Stimulated activated naive CD8-positive, alpha-beta T cell treated with anti-CD3 and anti-CD28 coated beads, Interleukin-15, amount 100 ng/mL, for 72 hours (primary cell): ENCODE measurements at places on chromosomes 6 and 20.

- DNase-seq, result no peak
Measured at GRCh38 chr6:122567034-122567433, 43.2 kb upstream of the PKIB start.

GRCh38 chr6:2028457-2029038 lies 216.9 kb downstream of the GMDS start:
- no peak for DNase-seq

DNA sequence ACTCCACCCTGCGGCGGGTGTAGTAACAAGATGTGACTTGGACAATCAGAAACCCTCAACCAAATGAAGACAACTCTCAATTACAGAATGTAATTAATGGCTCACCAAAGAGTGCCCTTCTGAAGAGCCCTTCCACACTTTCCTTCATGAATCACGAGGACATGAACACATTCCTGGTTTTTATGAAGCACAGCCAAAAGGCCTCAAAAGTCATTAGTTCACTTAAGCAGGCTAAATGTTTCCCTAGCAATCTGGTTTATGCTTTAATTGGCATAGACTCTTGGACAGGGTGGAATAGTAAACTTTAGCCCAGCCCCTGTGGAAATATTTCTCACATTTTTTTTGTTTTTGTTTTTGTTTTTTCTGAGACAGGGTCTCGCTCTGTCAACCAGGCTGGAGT lies 20.5 kb downstream of the CPNE5 start:
- no peak for DNase-seq

GRCh38 chr20:58102744-58103516 lies 125.5 kb downstream of the ANKRD60 start:
- DNase-seq, result peak; percentile 65

DNA sequence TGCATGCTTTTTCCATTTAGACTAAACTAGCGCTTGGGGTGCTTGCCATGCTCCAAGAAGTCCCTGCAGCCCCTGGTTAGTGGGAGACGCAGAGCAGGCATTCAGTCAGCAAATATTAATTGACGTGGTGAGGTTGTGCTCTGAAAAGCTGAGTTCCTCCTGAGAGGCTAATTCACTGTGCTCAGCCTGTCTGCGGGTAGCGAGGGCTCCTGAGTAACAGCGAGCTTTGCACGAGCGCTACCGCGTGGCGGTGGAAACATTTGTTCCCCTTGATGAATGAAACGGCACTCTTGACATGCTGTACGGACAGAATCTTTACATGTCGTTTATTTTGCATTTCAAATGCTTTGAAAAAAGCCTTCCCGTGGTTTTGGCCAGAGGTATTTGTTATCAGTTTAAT lies 170.6 kb upstream of the AGPAT4 start:
- peak; percentile 12 for DNase-seq

DNA sequence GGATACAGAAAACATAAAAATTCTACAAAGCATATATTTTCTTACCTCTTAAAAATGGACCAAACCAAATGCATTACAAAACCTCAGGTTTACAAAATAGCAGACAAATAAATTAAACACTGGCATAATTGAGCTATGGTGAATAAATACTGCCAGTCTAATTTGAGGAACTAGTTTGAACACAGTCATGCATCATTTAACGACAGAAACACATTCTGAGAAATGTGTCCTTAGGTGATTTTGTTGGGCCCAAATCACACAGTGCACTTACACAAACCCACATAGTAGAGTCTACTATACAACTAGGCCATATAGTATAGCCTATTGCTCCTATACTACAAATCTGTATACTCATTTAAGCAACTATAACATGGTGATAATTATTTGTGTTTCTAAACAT lies 215.6 kb downstream of the FOXC1 start:
- no peak for DNase-seq

DNA sequence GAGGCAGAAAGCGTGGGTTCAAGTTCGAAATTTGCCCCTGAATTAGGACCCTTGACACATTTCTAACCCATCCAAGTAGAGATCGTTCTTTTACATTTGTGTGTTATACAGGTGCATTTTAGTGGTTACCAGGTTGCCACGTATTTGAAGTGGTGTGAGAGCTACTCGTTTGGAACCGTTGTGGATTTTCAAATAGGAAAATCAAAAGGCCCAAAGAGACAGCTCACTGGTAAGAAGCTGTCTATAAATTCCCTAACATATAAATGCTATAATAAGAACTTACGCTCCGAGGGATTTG lies 1.6 kb upstream of the REV3L start:
- DNase-seq, result no peak

DNA sequence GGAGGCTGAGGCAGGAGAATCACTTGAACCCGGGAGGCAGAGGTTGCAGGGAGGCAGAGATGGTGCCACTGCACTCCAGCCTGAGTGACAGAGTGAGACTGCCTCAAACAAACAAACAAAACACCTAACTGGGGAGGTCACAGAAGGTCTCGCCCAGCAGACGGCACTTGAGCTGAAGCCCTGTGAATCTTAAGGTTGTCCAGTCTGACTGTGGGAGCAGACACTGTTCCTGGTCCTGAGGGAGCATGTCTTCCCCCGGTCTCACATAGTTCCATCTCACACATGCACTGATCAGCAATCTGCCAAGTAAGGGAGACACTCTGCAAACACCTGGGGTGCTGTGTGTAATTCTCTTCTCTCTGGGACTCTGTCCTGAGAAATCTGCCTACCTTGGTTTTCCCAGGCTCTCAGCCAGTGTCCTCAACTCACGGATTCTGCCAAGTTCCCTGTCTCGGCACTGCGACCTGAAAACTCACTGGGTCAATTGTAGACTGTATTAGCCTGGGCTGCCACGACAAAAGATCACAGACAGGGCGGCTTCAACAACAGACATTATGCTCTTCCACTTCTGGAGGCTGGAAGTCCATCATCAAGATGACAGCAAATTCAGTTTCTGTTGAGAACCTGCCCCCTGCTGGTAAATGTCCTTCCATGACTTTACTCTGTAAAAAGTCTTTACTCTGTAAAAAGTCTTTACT lies 94.3 kb downstream of the JPH2 start:
- peak; percentile 40 for DNase-seq

GRCh38 chr20:48175261-48175660 lies 390.0 kb upstream of the SULF2 start:
- DNase-seq, result no peak

GRCh38 chr20:47020231-47020630 lies 125.6 kb downstream of the EYA2 start:
- no peak for DNase-seq

- DNase-seq, result no peak
Measured at GRCh38 chr6:128491610-128492206, 28.7 kb downstream of the PTPRK start.

DNA sequence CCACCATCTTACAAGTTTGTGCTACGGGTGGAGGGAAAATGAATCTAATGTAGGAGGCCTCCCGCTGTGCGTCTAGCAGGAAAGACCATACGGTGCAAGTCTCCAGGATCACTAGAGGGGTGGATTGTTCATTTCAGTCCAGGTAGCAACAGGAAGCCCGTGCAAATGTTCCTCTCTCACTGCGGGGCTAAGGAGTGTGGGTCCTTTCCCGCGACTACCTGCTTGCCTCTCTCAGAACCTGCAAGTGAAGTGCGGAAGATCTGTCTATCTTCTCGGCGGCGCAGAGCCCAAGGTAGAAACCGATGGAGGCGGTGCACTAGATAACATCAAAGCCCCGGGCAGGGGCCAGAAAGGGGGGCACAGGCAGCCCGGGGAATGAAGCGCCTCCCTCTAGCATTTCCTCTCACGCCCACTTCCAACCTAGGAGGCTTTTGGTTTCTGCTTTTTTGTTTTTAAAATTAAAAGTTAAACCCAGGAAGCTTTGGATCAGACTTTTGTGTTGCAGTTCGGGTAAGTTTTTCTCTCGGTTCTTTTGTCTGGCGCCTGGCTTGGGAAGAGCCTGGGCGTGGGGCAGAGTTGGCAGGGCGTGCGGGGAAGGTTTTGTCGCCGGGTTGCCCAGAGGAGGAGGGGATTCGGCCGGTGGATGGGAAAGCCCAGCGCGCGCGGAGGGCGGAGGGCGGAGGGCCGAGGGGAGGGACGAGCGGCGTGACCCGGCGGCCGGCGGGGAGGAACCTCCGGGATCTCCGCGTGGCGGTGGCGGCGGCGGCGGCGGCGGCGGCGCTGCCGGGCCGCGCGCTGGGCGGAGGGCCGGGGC lies 3.5 kb upstream of the HIVEP1 start:
- DNase-seq, result peak; percentile 86

DNA sequence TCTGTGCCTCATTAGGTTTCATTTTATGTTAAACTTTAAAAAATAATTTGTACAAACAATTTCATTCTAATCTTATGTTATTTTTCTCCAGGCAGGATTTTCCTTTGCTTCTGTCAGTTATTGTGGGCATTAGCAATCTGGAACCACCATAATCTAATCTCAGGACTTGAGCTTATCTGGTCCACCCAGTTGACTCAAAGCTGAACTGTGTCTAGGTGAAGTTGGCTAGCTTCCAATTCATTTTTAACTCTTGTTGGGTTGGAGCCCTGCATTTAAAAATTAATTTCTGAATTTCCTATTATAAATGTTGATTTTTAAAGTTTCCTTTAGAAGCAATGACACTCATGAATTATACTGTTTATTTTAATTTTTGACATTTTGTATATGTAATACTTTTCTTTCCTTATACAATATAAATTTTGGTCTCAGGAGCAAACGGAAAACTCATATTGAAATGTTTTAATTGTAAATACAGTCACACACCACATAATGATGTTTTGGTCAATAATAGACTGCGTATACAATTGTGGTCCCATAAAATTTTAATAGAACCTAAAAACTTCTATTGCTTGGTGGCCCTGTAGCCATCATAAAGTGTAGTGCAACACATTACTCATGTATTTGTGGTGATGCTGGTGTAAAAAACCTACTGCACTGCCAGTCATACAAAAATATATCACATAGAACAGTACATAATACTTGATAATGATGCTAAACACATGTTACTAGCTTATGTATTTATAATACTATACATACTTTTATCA lies 121.3 kb downstream of the CLVS2 start:
- no peak for DNase-seq

DNA sequence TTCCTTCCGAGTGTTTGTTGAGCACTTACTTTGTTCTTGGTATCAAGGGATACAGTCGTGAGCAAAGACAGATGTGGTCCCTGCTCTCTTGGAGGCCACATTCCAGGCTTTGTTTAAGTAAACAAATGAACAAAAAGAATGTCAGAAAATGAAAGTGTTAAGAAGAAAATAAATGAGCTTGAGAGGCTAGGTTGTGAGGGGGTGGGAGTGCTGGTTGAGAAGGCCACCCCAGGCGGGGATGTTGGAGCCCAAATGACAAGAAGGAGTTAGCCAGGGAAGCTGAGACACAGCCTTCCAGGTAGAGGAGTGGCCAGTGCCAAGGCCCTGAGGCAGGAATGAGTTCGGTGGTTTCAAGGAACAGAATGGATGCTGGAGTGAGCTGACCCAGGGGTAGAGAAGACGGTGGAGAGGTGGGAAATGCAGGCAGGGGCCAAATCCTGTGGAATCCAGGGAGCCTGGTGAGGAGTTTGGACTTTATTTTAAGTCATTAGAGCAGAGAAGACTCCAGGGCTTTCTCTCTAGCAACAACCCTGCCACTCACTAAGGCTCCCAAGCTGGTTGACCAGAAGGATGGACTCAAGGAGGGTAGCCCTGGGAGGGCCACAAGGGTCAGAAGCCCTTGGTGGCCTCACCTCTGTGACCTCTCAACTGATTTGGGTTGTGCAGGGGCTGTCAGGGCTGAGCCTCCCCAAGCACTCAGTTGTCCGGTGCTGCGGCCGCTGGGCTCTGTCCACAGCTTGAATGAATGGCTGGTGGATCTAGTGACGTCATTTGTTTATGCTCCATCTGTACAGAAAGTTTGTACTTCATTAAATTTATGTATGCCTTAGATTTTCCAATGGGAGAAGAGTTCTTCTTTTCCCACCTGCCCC lies 66.0 kb upstream of the STX16 start:
- no peak for DNase-seq
